IPS DF 6.9 (cell line): ENCODE measurements at places on chromosomes 12 and 14.

GRCh38 chr14:40629144-40629543 lies 977.5 kb upstream of the LRFN5 start:
- H3K27ac ChIP-seq: no peak overlapping the region
- no peak for DNase-seq
- H3K27me3 ChIP-seq: no peaks in the 10 kb centered on the region
- no peaks in the 10 kb centered on the region for H3K4me1 ChIP-seq
- no peak overlapping the region for H3K4me3 ChIP-seq

GRCh38 chr12:45235087-45236025 lies 19.5 kb downstream of the ANO6 start:
- H3K36me3 ChIP-seq: no peaks in the 10 kb centered on the region
- H3K27ac ChIP-seq: peak overlapping the region; percentile 29
- no peak overlapping the region for H3K4me3 ChIP-seq
- peaks cover 5% of the 10 kb centered on the region; the same call in 1 of the 2 replicates for H3K4me1 ChIP-seq

DNA sequence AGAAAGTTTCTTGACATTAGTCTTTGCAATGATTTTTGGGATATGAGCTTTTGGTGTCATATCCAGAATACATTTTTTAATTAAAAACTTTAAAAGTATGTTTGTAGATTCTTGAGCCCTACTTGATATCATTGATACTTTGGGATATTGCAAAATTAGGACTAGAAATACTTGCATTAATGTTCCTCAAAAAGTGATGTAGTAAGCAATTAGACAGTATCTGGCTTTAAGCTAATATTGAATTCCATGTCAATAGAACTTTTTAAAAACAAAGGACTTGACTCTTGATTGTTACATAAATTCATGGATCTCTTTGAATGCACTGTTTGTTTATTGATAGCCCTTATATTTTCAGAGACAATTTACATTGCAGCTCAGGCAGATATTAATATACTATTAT lies 15.6 kb downstream of the PEX5 start:
- H3K27ac ChIP-seq: no peak overlapping the region
- H3K36me3 ChIP-seq: peaks cover 38% of the 10 kb centered on the region
- no peak for DNase-seq

- H3K4me3 ChIP-seq: peak overlapping the region; percentile 22; the same call in 1 of the 2 replicates
- H3K27me3 ChIP-seq: peaks cover 26% of the 10 kb centered on the region; the same call in 1 of the 2 replicates
- H3K36me3 ChIP-seq: no peaks in the 10 kb centered on the region
These were observed 10.2 kb downstream of the KCNH3 start for GRCh38 chr12:49548822-49549648.

DNA sequence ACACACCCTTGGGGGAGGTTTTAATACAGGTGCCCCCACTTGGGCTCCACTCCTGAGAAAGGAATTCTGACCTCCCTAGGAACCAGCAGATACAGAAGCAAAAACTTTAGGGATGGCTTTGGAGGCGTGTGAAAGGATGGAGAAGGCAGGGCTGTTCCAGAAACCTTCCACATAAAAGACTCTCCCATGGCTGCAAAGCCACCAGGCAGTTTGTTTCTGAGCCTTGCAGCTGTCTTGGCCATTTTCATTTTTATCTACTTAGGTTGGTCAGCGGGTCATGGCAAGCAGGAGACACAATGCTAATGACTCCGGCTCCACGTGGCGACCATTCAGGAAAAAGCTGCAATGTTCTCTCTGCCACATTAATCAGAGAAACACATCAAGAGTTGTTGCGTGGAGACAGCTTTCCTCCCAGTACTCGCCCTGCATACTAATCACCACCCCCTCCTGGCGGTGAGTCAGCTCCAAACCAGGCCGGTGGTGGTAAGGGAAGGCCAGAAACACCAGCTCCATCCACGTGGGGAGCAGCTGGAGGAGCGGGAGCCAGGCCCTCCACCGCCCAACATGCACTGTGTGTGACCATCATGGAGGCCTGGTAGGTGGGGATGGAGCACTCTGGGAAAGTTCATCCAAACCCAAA lies 30.9 kb upstream of the IRF2BPL start:
- H3K36me3 ChIP-seq: no peaks in the 10 kb centered on the region
- DNase-seq: peak; percentile 50
- peaks cover 4% of the 10 kb centered on the region; the same call in 1 of the 2 replicates for H3K4me1 ChIP-seq
- no peak overlapping the region for H3K27ac ChIP-seq
- H3K4me3 ChIP-seq: no peak overlapping the region

GRCh38 chr14:104514156-104514848 lies 65.3 kb upstream of the C14orf180 start:
- H3K4me1 ChIP-seq: no peaks in the 10 kb centered on the region
- no peaks in the 10 kb centered on the region for H3K27me3 ChIP-seq
